ENCODE measurements at places on chromosomes 2 and 18.

- H3K36me3 ChIP-seq: no peaks in the 10 kb centered on the region
- H3K27me3 ChIP-seq: no peaks in the 10 kb centered on the region
- no peak for DNase-seq
- H3K4me1 ChIP-seq: peaks cover 6% of the 10 kb centered on the region
- no peak overlapping the region for H3K4me3 ChIP-seq
Observed at GRCh38 chr18:78239090-78239457, 740.5 kb upstream of the SALL3 start.

DNA sequence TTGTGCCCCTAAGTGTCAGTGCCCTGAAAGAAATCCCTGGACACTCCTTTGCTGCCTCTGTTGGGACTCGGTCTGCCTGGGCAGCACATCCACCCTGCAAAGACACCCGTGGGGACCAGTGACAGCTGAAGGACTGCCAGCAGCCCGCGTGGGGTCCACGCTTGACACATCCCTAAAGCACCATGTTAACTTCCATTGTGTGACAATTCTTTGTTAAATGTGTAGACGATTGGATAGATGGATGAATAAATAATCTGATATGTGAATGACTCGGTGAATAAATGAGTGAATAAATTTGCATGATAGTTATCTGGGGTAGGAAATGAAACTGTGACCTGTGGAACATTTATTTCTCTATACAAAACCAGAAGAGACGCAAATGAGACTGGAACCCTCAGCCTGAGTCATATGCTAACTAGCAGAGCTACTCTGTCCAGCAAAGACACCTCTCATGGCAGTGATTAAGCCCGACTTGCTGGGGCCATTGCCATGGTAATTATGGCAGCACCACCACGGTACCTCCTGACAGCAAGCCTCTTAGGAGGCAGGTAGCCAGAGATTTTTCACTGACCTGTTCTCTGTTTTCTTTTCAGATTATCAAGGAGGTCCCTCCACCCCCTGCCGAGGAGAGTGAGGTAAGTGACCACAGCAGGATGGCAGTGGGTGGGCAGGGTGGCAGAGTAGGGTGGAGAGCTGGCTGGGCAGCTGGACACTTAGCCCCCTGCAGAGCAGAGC, 156.8 kb downstream of the ANTXR1 start:
- no peak overlapping the region for H3K4me3 ChIP-seq
- no peaks in the 10 kb centered on the region for H3K27me3 ChIP-seq
- peaks cover 7% of the 10 kb centered on the region for H3K4me1 ChIP-seq
- no peaks in the 10 kb centered on the region for H3K36me3 ChIP-seq
- H3K27ac ChIP-seq: peak overlapping the region; percentile 1

GRCh38 chr18:58943896-58944295, 79.2 kb downstream of the ZNF532 start:
- H3K36me3 ChIP-seq: no peaks in the 10 kb centered on the region
- DNase-seq: no peak
- H3K27me3 ChIP-seq: no peaks in the 10 kb centered on the region
- H3K27ac ChIP-seq: no peak overlapping the region
- H3K4me3 ChIP-seq: no peak overlapping the region

GRCh38 chr2:144317071-144317738, 202.7 kb downstream of the ZEB2 start:
- no peak overlapping the region for H3K27ac ChIP-seq
- H3K4me1 ChIP-seq: no peaks in the 10 kb centered on the region
- H3K4me3 ChIP-seq: no peak overlapping the region
- no peaks in the 10 kb centered on the region for H3K27me3 ChIP-seq
- H3K36me3 ChIP-seq: no peaks in the 10 kb centered on the region

DNA sequence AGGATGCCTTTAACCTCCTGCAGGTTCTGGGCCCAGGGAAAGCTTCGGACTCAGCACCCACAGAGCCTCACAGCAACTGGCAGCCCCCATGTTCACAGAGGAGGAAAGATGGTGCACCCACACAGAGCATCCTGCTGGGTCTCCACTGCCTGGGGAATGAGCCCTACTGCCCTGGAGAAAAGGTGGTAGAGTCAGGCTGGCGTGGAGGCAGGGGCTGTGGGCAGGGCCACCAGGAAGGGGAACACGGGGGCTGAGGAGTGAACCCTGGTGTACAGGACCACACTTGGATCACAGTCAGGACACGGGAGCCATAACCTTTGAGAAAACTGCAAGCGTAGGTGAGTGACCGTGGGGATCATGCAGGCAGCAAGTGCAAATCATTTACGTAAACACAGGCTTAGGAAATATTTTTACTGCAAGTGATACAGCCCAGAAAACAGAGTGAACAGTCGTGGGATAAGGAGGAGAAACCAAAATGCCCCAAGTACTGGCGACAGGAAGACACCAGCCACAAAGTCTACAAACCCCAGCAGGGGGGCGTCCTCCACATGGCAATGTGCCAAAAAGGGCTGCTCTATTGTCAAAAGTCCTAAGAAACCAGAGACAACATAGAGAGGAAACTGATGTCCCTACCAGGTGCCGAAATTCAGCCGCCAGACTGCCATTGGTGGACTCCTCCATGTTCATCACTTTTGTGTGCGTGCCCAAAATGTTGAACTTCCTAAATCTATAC, 27.6 kb downstream of the STAT1 start:
- no peak overlapping the region for H3K27ac ChIP-seq
- no peaks in the 10 kb centered on the region for H3K27me3 ChIP-seq
- no peak overlapping the region for H3K4me3 ChIP-seq
- H3K4me1 ChIP-seq: no peaks in the 10 kb centered on the region

DNA sequence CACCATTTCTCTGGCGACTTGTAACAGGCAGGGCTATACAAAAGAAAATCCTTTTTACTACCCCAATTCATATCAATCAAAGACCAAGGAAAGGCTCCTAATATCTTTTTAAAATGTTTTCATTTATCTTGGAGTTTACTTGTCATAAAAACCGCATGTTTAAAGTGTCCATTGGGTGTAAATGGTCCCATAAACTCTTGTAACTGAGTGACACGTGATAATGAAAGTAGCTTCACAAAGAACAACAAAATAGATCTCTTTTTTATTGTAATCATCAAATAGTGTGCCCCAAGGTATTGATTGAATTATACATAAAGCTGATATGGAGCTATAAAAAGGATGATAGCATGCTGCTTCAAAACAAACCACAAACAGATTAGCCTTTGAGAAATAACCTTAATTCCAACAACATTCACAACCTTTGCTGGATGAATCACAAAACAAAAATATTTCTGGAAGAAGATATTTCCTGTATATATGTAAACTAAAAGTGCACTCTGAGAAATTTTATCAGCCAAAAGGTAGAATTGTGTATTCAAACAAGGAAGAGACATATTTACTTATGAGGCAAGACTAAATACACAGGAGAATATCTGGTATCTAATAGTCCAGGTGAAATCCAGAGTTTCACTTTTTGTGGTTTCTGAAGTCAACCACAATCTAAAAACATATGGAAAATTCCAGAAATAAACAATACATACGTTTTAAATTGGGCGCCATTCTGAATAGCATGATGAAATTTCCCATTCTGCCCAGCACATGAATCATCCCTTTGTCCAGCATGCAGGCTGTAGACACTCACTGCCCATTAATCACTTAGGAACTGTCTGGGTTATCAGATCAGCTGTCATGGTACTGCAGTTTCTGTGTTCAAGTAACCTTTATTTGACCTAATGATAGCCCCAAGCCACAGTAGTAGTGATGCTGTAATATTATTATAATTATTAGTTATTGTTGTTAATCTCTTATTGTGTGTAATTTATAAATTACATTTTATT, 237.5 kb downstream of the PIK3C3 start:
- no peaks in the 10 kb centered on the region for H3K4me1 ChIP-seq
- H3K36me3 ChIP-seq: no peaks in the 10 kb centered on the region
- no peak overlapping the region for H3K4me3 ChIP-seq
- no peak for DNase-seq
- no peaks in the 10 kb centered on the region for H3K27me3 ChIP-seq
- H3K27ac ChIP-seq: no peak overlapping the region
